ENCODE measurements at places on chromosomes 1 and 21. TPM values are rescaled to one million over a fixed set of nuclear protein-coding genes. Genes with fewer than 3 reads are reported as not detected.

Gene ATAD3C
- 0.25 TPM for polyA plus RNA-seq

Gene TRNP1
- polyA plus RNA-seq = 6.2 TPM

Gene OSCP1
- polyA plus RNA-seq = 5.2 TPM

Gene LCE3D
- polyA plus RNA-seq = not detected

Gene DNASE2B
- polyA plus RNA-seq = not detected

Gene HOOK1
- polyA plus RNA-seq = 2.0 TPM

Gene PPIE
- 43.6 TPM for polyA plus RNA-seq

Gene CTTNBP2NL
- 14.7 TPM for polyA plus RNA-seq

Gene CD34
- polyA plus RNA-seq = 248 TPM

Gene SEMA4A
- polyA plus RNA-seq = 2.8 TPM

Gene GPR3
- polyA plus RNA-seq = 0.97 TPM

Gene NID1
- polyA plus RNA-seq = 292 TPM

Gene CAPN9
- 0.52 TPM for polyA plus RNA-seq

Gene HCN3
- polyA plus RNA-seq = 4.6 TPM

Gene SELP
- polyA plus RNA-seq = 1.2 TPM

Gene MROH9
- 0.07 TPM for polyA plus RNA-seq

Gene RTCA
- 27.5 TPM for polyA plus RNA-seq

Gene OPTC
- not detected for polyA plus RNA-seq

Gene MPL
- polyA plus RNA-seq = 0.07 TPM

Gene NBPF4
- not detected for polyA plus RNA-seq

Gene LCE1C
- not detected for polyA plus RNA-seq

Gene S100A14
- 0.31 TPM for polyA plus RNA-seq

Gene MTF2
- 25.2 TPM for polyA plus RNA-seq

Gene MIXL1
- 0.26 TPM for polyA plus RNA-seq

Gene TTC22
- polyA plus RNA-seq = not detected

Gene STPG1
- polyA plus RNA-seq = 1.5 TPM

Gene IL24
- not detected for polyA plus RNA-seq

Gene SYNJ1
- polyA plus RNA-seq = 6.6 TPM

Gene GDAP2
- 7.5 TPM for polyA plus RNA-seq

Gene PROK1
- polyA plus RNA-seq = not detected

Gene GSTM4
- polyA plus RNA-seq = 20.1 TPM
